ENCODE measurements at places on chromosomes 4 and X.

- no peak for DNase-seq
These were observed 1296.1 kb upstream of the PCDH7 start for GRCh38 chr4:29423836-29424721.

DNA sequence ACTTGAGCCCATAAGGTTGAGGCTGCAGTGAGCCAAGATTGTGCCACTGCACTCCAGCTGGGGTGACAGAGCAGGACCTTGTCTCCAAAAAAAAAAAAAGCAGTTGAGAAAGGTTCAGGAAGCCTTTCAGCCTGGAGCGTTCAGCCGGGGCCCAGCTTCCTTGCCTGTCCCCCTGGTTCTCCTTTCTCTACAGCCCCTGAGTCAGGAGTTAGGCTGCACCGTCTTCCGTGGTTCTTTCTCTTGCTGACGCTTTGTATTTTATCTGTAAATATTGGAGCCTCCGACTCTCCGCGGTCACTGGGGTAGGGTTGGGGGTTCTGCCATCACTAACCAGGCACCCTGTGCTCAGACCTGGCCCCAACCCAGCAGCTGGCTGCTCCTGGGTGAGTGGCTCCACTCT is 13.8 kb upstream of the UVSSA start:
- DNase-seq, result no peak

DNA sequence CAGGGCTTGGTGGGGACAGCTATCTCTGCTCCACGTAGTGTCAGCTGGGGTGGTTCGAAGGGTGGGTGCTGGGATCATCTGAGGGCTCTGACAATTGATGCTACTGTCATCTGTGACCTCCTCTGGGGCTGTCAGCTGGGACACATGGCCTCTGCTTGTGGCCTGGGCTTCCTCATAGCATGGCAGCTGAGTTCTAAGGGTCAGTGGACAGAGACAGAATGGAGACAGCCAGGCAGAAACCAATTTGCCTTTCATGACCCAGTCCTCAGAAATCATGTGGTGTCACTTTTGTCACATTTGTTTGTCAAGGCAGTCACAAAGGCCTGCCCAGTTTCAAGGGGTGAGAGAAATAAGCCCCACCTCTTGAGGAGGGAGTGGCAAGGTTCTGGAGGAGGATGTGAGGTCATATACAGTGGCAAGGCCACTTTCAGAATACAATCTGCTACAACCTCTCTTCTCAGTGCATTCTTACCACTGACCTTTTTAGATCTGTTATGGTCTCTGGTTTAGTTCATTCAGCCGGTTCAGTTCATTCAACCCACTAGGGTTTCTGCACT is 103.6 kb upstream of the BCOR start:
- DNase-seq, result no peak

- no peak for DNase-seq
These were observed 106.8 kb downstream of the EIF4E start for GRCh38 chr4:98822144-98822543.

DNA sequence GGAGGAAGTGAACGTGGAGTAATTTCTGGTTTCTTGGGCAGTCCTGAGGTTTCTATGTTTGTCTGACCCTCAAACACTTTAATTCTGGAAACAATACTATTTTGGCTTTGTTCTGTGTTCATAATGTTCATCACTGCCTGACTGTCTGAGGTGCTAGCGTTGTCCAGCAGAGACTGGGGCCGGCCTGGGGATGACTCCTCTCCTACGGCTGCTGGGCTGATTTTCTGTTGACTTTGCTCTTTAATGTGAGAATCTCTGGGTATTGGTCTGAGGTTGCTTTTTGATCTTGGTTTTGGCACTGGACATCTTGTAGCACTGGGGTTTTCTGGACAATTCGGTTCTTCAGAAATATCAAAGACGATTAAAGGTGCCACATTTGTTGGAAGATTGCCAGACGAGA is 75.8 kb downstream of the RPS3A start:
- DNase-seq, result no peak

GRCh38 chr4:67198727-67199126 is 346.6 kb downstream of the CENPC start:
- DNase-seq, result no peak

- DNase-seq, result no peak
These were observed 38.5 kb upstream of the KLF3 start for GRCh38 chr4:38625508-38625907.

DNA sequence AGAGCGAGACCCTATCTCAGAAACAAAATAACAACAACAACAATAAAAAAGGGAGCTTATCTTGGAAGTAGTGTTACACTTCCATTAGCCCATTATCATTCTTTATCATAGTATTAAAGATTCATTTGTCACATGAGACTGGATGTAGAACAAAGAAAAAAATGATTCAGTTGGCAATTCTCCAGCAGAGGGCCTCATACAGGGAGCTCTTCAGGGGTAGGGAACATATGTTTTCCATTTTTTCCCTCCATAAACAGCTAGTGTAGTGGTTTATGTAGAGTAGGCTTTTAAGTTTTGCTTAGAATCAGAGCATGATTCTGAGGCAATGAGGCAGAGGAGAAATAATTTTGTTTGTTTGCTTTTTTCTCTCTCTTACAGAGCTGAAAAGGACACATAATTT is 5.8 kb downstream of the CPE start:
- no peak for DNase-seq

GRCh38 chr4:188299161-188299560 is 159.9 kb downstream of the TRIML1 start:
- DNase-seq, result no peak

DNA sequence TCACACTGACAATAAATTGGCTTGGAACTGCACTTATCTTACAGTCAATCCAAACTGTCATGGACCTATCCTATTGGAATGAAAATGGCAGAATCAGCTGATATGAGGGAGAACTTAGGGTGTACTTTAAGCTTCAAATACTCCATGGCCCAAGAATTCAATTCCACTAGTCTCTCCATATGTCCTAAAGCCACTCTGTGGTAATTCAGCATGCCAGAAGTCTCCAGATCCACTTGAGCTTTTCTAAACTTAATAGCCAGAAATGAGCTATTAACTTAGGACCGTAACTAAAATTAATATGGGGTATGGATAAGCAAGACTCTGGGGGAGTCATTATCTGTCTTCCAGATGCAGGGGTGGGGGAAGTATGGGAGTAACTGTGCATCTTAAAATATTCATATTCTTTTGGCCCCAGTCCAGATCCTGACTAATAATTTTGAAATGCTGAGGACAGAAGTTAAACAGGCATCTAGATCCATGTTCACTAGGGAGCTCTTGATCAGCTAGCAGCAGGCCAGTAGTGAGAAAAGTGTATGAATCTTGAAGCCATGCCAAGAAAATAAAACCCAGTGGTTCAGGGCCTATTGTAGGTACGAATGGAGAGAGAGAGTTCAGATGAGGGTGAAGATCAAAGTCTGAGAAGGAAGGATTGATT is 167.6 kb downstream of the DKK2 start:
- DNase-seq, result no peak

- no peak for DNase-seq
These were observed 54.0 kb upstream of the UGT2B15 start for GRCh38 chr4:68724426-68724825.

GRCh38 chrX:23387550-23388184 is 53.0 kb downstream of the PTCHD1 start:
- DNase-seq, result no peak

DNA sequence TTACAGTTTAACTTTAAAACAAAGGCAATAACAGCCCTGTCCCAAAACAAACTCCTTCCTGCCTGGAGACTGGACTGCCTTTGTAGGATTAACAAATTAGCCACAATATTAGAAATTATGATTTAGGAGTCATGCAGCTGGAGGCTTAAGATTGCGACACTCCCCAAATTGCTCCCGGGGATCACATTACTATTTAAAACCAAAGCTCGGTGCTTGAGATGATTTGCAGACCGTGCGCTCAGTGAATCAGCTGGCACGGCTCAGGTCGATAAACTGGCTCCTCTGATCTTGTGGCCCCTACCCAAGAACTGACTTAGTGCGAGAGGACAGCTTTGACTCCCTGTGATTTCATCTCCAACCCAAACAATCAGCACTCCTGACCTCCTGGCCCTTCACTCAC is 829.3 kb downstream of the NLGN4X start:
- DNase-seq, result no peak

Data from activated naive CD8-positive, alpha-beta T cell treated with anti-CD3 and anti-CD28 coated beads, Interleukin-2, amount 50 U/mL, for 16 hours (primary cell).